Heart left ventricle (tissue), 16 donors: ENCODE measurements at places on chromosomes 3 and 15. TPM values are rescaled to one million over a fixed set of nuclear protein-coding genes. Genes with fewer than 3 reads are reported as not detected.
A peak's percentile ranks its signal among the peaks of the same experiment; 100 is the strongest.

- H3K36me3 ChIP-seq, result no peaks in the 10 kb centered on the region
- peak; percentile 37 for DNase-seq
- no peak overlapping the region for H3K27ac ChIP-seq
- peaks cover 6% of the 10 kb centered on the region for H3K4me1 ChIP-seq
These were observed 51.0 kb upstream of the ATP1B3 start for GRCh38 chr3:141825216-141826011.

GRCh38 chr3:158918008-158918407 lies 116.2 kb downstream of the MFSD1 start:
- DNase-seq, result peak; percentile 38
- no peaks in the 10 kb centered on the region for H3K4me1 ChIP-seq
- no peak overlapping the region for H3K27ac ChIP-seq
- H3K27me3 ChIP-seq, result no peaks in the 10 kb centered on the region

DNA sequence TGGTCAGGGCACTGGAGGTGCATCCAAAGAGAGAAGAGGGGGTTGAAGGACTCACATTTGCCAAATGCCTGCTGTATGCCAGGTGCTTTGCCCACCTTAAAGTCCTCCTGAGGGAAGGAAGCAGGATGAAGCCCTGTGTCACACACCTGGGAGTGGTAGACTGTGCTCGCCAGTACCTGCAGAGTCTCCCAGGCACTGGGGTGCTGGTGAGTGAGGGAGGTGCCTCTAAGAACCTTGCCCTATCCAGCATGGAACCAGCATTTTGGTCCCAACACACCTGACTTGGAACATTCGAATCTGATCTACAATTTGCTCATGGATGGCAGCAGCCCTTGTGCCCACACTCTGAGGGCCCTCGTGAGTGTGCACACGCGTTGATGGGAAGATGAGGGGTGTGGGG lies 76.7 kb downstream of the SEC22A start:
- H3K36me3 ChIP-seq, result peaks cover 10% of the 10 kb centered on the region
- no peaks in the 10 kb centered on the region for H3K27me3 ChIP-seq
- DNase-seq, result no peak
- H3K27ac ChIP-seq, result no peak overlapping the region
- no peak overlapping the region for H3K4me3 ChIP-seq
- H3K4me1 ChIP-seq, result no peaks in the 10 kb centered on the region

DLL4 gene
- 17.7 TPM for total RNA-seq

SGO1 gene
- 0.12 TPM for total RNA-seq

GRCh38 chr15:97730315-97730714 lies 230.2 kb upstream of the ARRDC4 start:
- peaks cover 4% of the 10 kb centered on the region for H3K27me3 ChIP-seq
- no peaks in the 10 kb centered on the region for H3K36me3 ChIP-seq
- no peak overlapping the region for H3K27ac ChIP-seq
- no peak for DNase-seq

GRCh38 chr3:118766306-118766669 lies 268.4 kb downstream of the IGSF11 start:
- no peaks in the 10 kb centered on the region for H3K4me1 ChIP-seq
- H3K27ac ChIP-seq, result no peak overlapping the region
- no peak for DNase-seq
- no peaks in the 10 kb centered on the region for H3K27me3 ChIP-seq

CHRD gene
- 4.8 TPM for total RNA-seq

MORC1 gene
- not detected for total RNA-seq

GRCh38 chr15:51087513-51087912 lies 7.2 kb downstream of the TNFAIP8L3 start:
- no peaks in the 10 kb centered on the region for H3K36me3 ChIP-seq
- H3K27me3 ChIP-seq, result no peaks in the 10 kb centered on the region
- no peaks in the 10 kb centered on the region for H3K4me1 ChIP-seq
- no peak for DNase-seq
- no peak overlapping the region for H3K4me3 ChIP-seq
- H3K27ac ChIP-seq, result no peak overlapping the region

GRCh38 chr3:45958321-45958791 lies 15.1 kb downstream of the CXCR6 start:
- DNase-seq, result no peak
- H3K27me3 ChIP-seq, result no peaks in the 10 kb centered on the region
- H3K27ac ChIP-seq, result no peak overlapping the region
- peaks cover 99% of the 10 kb centered on the region for H3K36me3 ChIP-seq
- no peak overlapping the region for H3K4me3 ChIP-seq
- peaks cover 16% of the 10 kb centered on the region for H3K4me1 ChIP-seq

DNA sequence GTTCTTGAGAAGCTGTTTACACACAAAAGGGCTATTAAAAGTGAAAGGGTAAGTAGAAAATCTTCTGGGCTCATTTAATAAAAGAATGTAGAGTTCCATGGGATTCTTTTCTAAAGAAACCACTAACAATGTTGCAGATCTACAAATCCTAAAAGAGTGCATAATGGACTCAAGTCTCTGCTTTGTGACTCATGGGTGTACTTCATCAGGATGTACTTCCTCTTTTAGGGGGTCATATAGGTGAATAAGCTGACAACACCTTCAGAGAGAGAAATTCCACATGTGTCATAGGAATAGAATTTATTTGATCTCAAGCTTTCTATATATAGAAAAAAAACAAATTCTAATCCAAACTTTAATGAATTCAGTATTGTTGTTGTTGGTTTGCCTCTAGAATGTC lies 355.5 kb downstream of the TIGIT start:
- no peaks in the 10 kb centered on the region for H3K36me3 ChIP-seq
- no peak overlapping the region for H3K27ac ChIP-seq
- no peaks in the 10 kb centered on the region for H3K27me3 ChIP-seq
- H3K4me1 ChIP-seq, result peaks cover 23% of the 10 kb centered on the region
- H3K4me3 ChIP-seq, result no peak overlapping the region

DNA sequence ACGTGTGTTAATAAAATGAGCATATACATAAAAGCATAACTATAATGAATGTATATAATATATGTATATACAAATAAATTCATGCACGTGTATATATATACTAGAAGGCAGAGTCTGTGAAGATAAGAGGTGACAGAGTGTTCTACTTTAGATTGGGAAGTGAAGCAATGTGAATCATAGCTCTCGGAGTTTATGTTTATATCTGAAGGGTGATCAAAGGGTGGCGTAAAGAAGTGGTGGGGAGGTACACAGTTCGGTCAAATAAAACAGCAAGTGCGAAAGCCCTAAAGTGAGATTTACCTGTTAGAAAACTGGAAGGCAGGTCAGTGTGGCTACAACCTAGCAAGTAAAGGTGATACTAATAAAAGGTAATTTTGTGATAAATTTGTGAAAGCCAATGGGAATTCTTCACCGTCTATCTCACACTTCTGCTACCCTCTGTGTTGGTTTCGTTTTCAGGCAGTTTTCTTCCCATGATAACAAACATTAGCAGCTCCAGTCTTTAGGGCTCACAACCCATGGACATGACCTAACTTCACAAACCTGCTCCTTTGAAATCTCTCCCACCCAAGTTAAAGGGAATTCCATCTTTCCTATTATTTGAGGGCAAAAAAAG lies 46.7 kb upstream of the BCHE start:
- no peaks in the 10 kb centered on the region for H3K36me3 ChIP-seq
- no peaks in the 10 kb centered on the region for H3K27me3 ChIP-seq
- no peak overlapping the region for H3K4me3 ChIP-seq
- H3K4me1 ChIP-seq, result no peaks in the 10 kb centered on the region
- no peak overlapping the region for H3K27ac ChIP-seq

DNA sequence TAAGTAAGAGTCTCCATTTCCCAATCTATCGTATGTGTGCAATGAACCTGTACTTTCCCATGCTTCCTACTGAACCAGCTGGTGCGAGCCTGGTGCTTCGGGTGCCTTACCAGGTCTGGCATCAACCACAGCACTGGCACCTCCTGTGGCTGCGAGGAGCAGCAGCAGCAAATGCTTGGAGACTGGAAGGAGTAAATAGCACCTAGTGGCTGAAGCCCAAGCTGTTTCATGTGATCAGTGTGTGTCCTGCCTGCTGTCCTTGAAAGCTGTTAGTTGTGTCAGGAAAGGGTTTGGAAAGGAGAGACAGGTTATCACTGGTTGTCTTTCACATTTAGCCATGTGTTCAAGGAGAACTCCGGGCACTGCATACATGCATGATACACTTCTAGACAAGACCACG lies 31.8 kb downstream of the PCOLCE2 start:
- H3K4me1 ChIP-seq, result peaks cover 19% of the 10 kb centered on the region
- peak; percentile 57 for DNase-seq
- H3K27me3 ChIP-seq, result no peaks in the 10 kb centered on the region
- peak overlapping the region; percentile 44 for H3K27ac ChIP-seq
- H3K4me3 ChIP-seq, result no peak overlapping the region

NSUN3 gene
- 5.2 TPM for total RNA-seq

DNA sequence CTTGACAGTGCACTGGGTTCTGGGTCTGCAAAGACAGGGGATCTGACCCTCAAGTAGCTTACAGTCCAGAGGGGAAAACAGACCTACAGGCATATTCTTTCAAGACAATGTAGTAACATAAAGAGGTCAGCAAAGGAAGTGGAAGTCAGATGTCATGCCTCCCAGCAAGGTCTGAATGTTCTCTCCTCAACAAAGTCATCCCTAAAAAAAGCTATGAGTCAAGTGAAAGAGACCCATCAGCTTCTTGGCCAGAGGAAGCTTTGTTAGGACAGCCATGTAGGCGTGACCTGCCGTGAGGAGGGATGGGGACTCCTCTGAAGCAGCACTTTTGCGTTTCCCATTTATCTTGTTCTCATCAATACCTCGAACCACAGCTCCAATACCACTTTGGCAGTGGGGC lies 331.6 kb upstream of the NR2F2 start:
- no peaks in the 10 kb centered on the region for H3K4me1 ChIP-seq
- no peak overlapping the region for H3K4me3 ChIP-seq
- DNase-seq, result no peak
- no peaks in the 10 kb centered on the region for H3K36me3 ChIP-seq
- H3K27me3 ChIP-seq, result no peaks in the 10 kb centered on the region
- H3K27ac ChIP-seq, result no peak overlapping the region

DNA sequence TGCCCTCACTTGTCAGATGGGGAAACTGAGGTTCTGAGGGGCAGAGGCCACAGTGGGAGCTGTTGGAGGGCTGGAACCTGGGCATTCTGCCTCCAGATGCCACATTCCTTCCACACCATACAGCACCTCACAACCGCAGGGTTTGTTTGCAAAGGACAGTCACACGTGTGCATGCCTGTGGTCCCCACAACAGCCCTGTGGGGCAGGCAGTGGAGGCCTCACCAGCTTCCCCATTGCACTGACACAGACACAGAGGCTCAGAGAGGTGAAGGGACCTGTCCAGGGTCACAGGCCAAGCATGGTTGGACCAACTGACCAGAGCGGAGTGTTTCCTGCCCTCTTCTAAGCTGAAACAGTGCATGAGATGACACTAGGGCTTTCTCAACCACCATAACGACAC lies 75.2 kb upstream of the SEC13 start:
- no peaks in the 10 kb centered on the region for H3K36me3 ChIP-seq
- no peak overlapping the region for H3K4me3 ChIP-seq

ZNF148 gene
- total RNA-seq, result 40.2 TPM

DNA sequence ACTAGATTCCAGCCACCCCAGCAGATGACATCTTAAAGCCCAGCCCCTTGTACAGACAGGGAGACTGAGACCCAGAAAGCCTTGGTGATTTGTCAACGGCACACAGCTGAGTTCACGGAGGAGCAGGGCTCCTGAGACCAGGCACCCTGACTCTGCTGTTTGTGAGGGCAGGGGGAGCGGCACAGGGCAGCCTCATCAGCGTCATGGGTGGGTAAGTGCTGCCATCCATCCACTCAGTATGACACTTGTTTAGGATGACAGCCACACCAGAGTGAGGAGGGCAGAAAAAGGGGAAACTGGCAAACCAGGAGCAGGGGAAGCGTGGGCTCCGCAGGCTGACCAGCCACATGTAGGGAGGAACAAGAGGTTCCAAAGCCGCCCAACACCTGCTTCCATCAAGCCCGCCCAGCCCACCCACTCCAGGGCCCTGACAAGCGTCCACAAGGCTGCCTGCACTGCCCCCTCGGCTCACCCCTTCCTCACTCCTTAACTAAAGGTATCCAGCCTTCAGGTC lies 19.9 kb downstream of the RBPMS2 start:
- H3K27ac ChIP-seq, result peak overlapping the region; percentile 55
- DNase-seq, result no peak
- H3K4me3 ChIP-seq, result no peak overlapping the region
- no peaks in the 10 kb centered on the region for H3K27me3 ChIP-seq

- no peaks in the 10 kb centered on the region for H3K4me1 ChIP-seq
- H3K27ac ChIP-seq, result no peak overlapping the region
- no peaks in the 10 kb centered on the region for H3K36me3 ChIP-seq
- no peak for DNase-seq
These were observed 162.8 kb downstream of the GREM1 start for GRCh38 chr15:32880642-32881041.

GRCh38 chr3:187750513-187751123 lies 5.3 kb upstream of the BCL6 start:
- no peaks in the 10 kb centered on the region for H3K36me3 ChIP-seq
- H3K27ac ChIP-seq, result peak overlapping the region; percentile 40
- no peak for DNase-seq
- H3K4me1 ChIP-seq, result peaks cover 28% of the 10 kb centered on the region
- no peaks in the 10 kb centered on the region for H3K27me3 ChIP-seq

- no peaks in the 10 kb centered on the region for H3K36me3 ChIP-seq
- peaks cover 88% of the 10 kb centered on the region for H3K4me1 ChIP-seq
- H3K27ac ChIP-seq, result no peak overlapping the region
- no peak for DNase-seq
- no peaks in the 10 kb centered on the region for H3K27me3 ChIP-seq
- no peak overlapping the region for H3K4me3 ChIP-seq
These were observed 4.7 kb downstream of the INAFM2 start for GRCh38 chr15:40328176-40328575.

- no peaks in the 10 kb centered on the region for H3K36me3 ChIP-seq
- no peaks in the 10 kb centered on the region for H3K27me3 ChIP-seq
- no peak for DNase-seq
- peaks cover 20% of the 10 kb centered on the region for H3K4me1 ChIP-seq
- no peak overlapping the region for H3K4me3 ChIP-seq
These were observed 13.2 kb downstream of the XXYLT1 start for GRCh38 chr3:195257454-195258448.

OR5K2 gene
- not detected for total RNA-seq

DNA sequence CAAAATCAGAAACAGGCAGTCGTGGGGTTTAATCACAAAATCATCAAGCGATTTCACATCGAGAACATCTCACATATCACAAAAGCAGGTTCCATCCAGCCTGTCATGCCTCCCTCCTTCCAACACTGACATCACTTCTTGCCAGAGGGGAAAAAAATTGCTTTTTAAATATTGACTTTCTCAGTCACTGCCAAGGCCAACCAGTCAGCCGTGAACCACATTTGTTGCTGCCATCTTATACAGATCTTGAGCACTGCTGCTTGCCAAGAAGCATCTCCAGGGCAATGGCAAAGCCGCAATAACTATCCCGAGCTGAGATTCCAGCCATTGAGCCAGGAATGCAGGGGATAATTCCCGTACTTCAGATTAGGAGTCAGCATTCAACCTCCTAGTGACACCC lies 174.6 kb downstream of the ANXA2 start:
- H3K4me3 ChIP-seq, result no peak overlapping the region
- H3K4me1 ChIP-seq, result no peaks in the 10 kb centered on the region
- no peaks in the 10 kb centered on the region for H3K36me3 ChIP-seq
- no peak for DNase-seq
- peaks cover 7% of the 10 kb centered on the region for H3K27me3 ChIP-seq

- no peaks in the 10 kb centered on the region for H3K36me3 ChIP-seq
- H3K4me3 ChIP-seq, result no peak overlapping the region
- no peaks in the 10 kb centered on the region for H3K27me3 ChIP-seq
- no peaks in the 10 kb centered on the region for H3K4me1 ChIP-seq
- H3K27ac ChIP-seq, result no peak overlapping the region
- no peak for DNase-seq
These were observed 227.7 kb upstream of the SOX2 start for GRCh38 chr3:181484026-181484425.

GRCh38 chr3:65004795-65005295 lies 317.0 kb upstream of the ADAMTS9 start:
- no peaks in the 10 kb centered on the region for H3K27me3 ChIP-seq
- DNase-seq, result no peak
- H3K36me3 ChIP-seq, result no peaks in the 10 kb centered on the region
